ENCODE measurements at places on chromosomes 2 and 18. TPM values are rescaled to one million over a fixed set of nuclear protein-coding genes. Genes with fewer than 3 reads are reported as not detected.

Gene IL1A
- polyA plus RNA-seq, result not detected

Gene CCDC141
- polyA plus RNA-seq, result 0.40 TPM

Gene MERTK
- 95.2 TPM for polyA plus RNA-seq

Gene MAP4K3
- 36.4 TPM for polyA plus RNA-seq

Gene NYAP2
- polyA plus RNA-seq, result 0.07 TPM

Gene MEP1B
- polyA plus RNA-seq, result not detected

Gene CAPN14
- 0.16 TPM for polyA plus RNA-seq

Data from adrenal gland (tissue), 19 donors.